ENCODE measurements at places on chromosomes 16 and 17. TPM values are rescaled to one million over a fixed set of nuclear protein-coding genes. Genes with fewer than 3 reads are reported as not detected.

Gene SMPD3
- total RNA-seq = 2.3 TPM

Gene CLDN9
- 0.85 TPM for total RNA-seq

- no peaks in the 10 kb centered on the region for H3K27me3 ChIP-seq
- peaks cover 4% of the 10 kb centered on the region for H3K4me1 ChIP-seq
- H3K27ac ChIP-seq = no peak overlapping the region
- H3K36me3 ChIP-seq = no peaks in the 10 kb centered on the region
- H3K4me3 ChIP-seq = no peak overlapping the region
Observed at GRCh38 chr16:48450367-48450766, 65.2 kb upstream of the SIAH1 start.

DNA sequence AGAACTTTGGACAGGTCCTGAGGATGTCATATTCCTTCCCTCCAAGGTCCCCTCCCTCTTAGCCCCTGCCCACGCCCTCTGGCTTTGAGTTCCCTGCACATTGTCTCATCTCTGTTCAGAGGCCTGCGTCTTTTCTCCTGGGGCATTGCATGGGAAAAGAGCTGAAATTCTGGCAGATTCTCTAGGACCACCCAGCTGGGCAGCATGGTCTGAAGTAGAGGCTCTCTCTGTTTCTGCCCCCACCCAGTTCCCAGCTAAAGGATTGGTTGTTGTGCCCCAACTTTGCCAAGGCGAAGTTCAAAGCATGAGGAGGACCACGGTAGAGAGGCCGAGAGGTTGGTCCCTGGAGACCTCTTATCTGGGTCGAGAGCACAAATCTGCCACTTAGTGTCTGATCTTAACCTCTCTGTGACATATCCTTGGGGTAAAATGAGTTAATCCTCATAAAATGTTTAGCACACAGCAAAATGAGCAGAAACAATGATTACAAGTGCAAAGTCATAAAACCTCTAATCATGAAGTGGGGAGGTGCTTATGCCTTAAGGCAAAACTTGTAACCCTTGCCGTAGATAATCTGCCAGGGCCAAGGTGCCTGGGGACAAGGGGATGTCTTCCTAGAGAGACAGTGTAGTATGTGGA is 2.4 kb downstream of the ABAT start:
- H3K4me3 ChIP-seq = no peak overlapping the region
- peaks cover 7% of the 10 kb centered on the region for H3K4me1 ChIP-seq
- no peak overlapping the region for H3K27ac ChIP-seq
- H3K27me3 ChIP-seq = no peaks in the 10 kb centered on the region

DNA sequence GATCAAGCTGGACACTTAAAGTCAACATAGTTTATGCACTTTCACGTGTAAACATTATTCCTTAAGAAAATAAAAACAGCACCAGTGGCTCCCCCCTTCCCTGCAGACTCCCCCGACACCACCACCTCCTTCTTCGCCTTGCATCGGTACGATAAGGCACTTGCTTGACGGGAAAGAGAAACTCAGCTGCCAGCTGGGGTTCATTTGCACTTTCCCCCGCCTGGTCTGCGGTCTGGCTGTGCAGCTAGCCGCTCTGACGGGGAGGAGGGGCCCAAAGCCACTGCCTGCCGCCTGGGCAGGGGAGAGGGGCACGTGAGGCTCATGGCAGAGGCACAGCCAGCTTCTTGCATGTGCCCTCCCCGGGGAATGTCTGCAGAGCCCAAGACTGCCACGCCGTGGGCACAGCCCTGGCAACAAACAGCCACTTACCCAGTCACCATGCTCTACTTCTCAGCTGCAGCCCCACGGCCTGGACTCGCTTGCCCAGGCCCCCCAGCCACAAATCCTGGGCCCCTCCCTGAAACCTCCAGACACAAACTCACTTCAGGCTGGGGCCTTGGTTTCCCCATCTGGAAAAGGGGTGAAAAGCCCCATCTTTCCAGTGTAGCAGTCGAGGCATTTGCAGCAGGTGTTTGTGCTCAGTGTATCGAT is 16.5 kb upstream of the PRM1 start:
- DNase-seq = no peak
- peaks cover 23% of the 10 kb centered on the region for H3K4me1 ChIP-seq
- H3K27ac ChIP-seq = peak overlapping the region; percentile 46
- no peaks in the 10 kb centered on the region for H3K36me3 ChIP-seq

GRCh38 chr16:23160082-23160481 is 10.8 kb upstream of the USP31 start:
- no peaks in the 10 kb centered on the region for H3K4me1 ChIP-seq
- no peak overlapping the region for H3K27ac ChIP-seq
- no peaks in the 10 kb centered on the region for H3K27me3 ChIP-seq
- no peak for DNase-seq
